ENCODE measurements at places on chromosomes 4 and X.

DNA sequence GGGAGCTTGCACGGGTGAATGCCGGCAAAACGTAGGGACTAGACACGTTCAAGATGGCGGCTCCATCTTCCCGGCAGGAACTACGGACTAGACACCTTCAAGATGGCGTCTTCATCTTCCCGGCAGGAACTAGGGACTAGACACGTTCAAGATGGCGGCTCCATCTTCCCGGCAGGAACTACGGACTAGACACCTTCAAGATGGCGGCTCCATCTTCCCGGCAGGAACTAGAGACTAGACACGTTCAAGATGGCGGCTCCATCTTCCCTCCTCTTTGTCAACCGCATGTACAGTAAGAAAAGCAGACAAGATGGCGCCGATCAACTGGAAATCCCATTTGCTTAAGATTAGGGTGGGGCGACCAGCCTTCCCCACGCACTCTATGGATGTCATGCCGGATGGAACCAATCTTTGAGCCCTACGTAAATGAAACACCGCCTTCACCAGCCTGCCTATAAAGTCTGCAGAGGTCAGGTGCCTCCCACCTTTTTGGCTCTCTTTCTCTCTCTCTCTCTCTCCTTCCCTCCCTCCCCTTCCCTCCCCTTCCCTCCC is 222.4 kb downstream of the CRLF2 start:
- DNase-seq = peak; percentile 76

GRCh38 chr4:3345384-3345783 is 52.6 kb downstream of the RGS12 start:
- no peak for DNase-seq

GRCh38 chr4:180261346-180261745 is 1981.9 kb upstream of the TENM3 start:
- no peak for DNase-seq

DNA sequence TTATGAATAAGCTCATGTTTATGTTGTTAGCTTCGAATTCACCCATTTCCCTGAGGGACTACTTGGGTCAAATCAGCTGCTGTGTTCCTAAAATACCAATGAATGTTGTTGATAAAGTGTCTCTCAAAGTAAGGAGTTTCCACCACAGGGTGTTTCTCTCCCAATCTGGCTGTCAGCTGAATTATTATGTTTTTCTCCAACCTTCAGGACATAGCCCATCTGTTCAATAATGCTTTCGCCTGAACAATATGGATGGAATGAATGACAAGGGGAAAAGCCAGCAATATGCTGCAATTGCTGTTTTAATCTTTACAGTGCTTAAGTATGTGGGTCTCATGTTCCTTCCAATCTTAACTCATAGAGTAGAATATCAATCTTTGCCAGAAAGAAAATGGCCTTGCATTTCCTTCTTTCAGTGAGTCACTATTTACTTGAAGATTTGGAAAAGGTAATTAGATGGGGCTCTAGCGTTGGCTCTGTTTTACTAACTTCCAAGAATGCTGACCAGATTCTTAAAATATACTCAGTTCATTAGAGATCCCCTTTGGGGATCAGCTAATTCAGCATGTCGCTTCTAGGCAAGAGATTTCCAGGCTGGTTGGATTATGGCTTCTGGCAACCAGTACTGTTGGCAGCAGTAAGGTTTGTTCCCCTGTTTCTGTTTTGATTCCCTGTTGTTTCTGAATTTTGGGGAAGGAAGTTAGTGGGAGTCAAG is 410.5 kb downstream of the PPP3CA start:
- DNase-seq = no peak

DNA sequence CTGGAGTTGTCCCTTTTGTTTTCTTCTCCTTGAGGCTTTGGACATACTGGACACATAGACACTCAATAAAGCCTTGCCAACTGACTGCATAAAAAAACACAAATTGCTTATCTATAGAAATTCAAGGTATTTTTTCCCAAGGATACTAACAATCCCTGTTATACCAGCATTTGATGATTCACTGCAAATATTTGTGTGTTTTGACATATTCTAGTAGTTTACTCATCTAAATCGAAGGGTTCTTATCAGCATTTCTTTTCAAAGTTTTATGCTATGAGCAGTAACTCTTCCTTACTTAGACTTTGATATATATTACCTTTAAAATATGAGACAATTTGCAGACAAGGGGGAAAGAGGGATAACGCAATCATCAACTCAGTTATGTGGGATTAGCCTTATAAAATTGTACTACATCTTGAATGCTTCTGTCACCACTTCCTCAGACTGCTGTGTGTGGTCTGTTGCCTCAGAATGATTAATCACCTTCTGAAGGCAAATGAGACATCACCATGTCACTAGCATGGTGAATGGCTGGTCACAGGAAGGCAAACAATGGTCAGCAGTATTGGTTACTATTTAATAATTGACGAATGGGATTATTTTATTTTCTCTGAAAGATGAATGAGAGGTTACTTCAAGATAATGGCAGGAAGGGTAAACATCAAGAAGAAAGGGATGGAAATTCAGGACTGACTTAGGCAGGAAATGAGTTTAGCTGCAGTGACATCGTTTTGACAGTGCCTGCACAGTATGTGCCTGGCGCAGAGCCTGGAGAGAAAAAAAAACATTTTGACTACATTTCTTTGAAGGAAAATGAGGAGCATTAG is 544.3 kb upstream of the CNKSR2 start:
- DNase-seq = peak; percentile 4

- DNase-seq = no peak
Observed at GRCh38 chrX:116873671-116874070, 410.9 kb upstream of the CT83 start.

- no peak for DNase-seq
Observed at GRCh38 chr4:4995908-4996265, 23.4 kb downstream of the CYTL1 start.

DNA sequence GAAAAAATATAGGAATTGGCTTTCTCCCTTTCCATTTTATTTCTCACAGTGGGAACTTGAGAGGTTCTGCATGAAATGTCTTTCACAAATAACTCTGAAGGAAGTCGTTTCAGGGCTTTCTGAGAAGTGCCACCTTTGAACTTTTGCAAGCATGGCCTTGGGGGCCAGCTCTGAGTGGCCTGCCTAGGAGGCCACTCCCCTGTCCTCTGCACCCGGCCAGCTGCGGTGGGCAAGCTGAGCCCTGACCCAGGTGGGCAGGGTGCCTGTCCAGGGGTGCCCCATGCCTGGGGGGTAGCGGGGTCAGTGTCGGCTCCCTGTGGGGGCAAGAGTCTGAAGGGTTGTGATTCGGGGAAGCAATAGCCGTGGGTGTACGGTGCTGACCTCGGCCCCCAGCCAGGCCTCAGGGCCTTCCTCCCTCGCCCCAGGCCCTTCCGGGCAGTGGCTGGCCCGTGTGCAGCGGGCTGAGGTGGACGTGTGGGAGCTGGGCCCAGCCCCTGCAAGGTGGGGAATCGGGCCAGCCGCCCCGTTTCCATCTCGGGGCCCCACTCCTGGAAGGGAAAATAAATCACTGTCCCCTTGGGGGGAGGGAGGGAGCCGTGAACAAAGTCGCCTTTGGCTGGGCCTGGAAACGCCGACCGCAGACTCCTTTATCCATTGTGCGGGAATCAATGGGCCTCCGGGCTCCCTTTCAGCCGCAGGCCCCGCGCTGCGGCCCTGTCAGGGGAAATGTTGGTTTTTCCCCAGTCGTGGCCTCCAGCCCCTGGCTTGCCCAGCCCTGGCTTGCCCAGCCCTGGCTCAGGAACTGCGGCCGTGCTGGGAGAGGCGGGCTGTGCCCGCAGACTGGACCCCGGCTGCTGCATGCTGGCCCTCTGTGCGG is 3.1 kb downstream of the FGFRL1 start:
- DNase-seq = peak; percentile 85

GRCh38 chr4:169818063-169818679 is 60.4 kb upstream of the HPF1 start:
- no peak for DNase-seq

DNA sequence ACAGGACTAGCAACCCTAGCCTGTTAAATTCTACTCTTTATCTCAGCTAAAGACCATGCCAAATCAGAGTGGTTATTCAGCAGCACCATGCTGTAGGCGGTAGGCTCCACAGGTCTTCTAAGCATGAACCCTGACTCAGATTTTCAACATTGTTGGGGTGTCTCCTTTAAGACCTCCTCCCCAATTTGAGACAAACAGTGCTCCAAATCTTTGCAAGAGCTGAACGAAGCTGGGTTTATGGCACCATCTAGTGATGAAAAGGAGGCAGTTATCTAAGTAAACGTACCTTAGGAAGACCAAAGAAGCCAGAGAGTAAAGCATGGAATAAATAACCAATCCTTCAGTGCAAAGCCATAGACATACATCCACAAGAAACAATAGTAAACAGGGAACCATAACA is 334.5 kb upstream of the SLC7A11 start:
- no peak for DNase-seq

- DNase-seq = no peak
Observed at GRCh38 chr4:137345597-137345996, 186.7 kb downstream of the PCDH18 start.

DNA sequence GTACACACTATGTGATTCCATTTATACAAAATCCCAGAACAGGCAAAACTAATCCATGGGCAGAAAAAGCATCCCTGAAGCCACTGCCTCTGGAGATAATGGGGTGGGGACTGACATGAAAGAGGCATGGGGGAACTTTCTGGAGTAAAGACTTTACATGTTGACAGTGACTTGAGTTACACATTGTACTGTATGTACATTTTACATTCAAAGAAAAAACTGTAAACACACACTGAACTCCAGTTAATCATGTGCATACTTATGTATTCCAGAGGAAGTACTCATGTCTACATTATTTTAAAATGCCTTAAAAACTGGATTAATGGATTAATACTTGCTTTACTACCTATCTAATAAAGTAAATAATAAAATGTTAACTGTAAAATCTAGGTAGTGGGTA is 21.6 kb downstream of the CENPU start:
- DNase-seq = no peak

- DNase-seq = peak; percentile 35
Observed at GRCh38 chr4:133152330-133152821, 3.3 kb downstream of the PCDH10 start.

DNA sequence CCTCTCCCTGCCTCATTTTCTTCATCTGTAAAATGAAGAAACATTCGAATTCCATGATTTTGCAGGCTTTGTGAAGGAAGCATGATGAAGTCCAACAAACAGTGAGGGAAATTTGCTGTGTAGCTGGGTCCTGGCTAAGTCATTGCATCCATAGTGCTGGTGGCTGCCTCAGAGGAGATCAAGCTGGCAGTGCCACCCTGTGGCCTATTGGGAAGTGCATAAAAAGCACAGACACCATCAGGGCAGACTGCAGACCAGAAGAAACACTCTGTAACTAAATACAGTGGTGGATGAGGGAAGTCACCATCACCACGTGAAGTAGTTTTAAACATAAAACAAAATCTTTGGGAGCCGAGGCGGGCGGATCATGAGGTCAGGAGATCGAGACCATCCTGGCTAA is 40.7 kb upstream of the DDX3X start:
- no peak for DNase-seq

DNA sequence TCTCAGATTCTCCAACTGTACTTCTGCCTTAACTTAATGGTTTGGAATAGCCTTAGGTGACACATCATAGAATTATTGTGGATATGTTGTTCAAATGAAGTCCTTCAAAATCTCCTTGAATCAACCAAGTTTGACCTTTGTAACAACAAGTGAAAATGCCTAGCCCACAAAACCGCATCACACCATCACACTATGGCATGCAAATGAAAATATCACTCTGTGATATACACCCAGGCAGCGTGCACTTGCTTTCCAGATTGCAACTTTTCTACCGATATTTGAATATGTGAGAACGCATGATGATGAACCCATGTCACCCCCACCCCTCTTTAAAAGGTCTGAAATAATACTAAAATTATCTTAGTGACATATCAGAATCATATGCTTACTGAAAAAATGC is 656.7 kb downstream of the GABRG1 start:
- no peak for DNase-seq

GRCh38 chrX:102837847-102838246 is 99.2 kb upstream of the RAB40AL start:
- no peak for DNase-seq

- no peak for DNase-seq
Observed at GRCh38 chr4:2746891-2747695, 9.0 kb downstream of the TNIP2 start.

GRCh38 chr4:182203872-182204411 is 39.3 kb upstream of the TENM3 start:
- no peak for DNase-seq

- DNase-seq = peak; percentile 34
Observed at GRCh38 chrX:40644176-40644575, 3.2 kb downstream of the CXorf38 start.

GRCh38 chrX:41119803-41120202 is 34.6 kb downstream of the USP9X start:
- no peak for DNase-seq

DNA sequence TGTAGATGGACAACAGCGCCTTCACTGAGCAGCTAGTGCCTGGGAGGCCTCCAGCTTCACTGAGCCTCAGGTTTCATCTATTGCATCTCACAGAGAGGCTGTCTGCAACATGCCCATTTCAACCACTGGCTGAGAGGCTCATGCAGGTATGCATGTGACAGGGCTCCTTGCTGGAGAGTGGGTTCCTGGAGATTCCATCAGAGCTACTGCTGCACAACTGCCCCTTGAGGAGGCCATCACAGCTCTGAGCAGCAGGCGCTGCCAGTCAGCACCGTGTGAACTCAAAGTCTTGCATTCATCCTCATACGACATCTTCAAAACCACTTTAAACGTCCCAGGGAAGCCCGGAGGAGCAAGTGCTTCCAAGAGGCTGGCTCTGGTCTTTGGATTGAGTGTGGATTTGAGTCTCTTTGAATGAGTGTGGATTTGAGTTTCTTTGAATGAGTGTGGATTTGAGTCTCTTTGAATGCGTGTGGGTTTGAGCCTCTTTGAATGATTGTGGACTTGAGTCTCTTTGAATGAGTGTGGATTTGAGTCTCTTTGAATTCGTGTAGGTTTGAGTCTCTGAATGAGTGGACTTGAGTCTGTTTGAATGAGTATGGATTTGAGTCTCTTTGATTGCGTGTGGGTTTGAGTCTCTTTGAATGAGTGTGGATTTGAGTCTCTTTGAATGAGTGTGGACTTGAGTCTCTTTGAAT is 8.7 kb downstream of the P2RY8 start:
- DNase-seq = no peak

DNA sequence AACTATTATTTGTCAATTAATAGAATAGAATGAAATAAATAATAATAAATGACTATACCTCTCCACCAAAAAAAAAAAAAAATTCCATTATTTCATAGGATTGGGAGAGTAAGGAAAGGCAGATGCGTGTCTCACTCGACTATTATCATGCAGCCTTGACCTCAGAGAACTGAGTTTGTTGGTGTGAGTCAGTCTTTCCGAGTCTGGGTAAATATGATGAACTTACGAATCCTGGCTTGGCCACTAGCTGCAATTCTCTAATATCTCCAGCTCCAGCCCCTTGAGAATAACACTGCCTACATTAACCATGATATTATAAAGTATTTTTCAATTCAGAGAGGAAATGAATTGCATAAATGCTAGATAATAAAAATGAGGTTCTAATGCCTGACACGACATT is 46.6 kb upstream of the DHX15 start:
- no peak for DNase-seq

DNA sequence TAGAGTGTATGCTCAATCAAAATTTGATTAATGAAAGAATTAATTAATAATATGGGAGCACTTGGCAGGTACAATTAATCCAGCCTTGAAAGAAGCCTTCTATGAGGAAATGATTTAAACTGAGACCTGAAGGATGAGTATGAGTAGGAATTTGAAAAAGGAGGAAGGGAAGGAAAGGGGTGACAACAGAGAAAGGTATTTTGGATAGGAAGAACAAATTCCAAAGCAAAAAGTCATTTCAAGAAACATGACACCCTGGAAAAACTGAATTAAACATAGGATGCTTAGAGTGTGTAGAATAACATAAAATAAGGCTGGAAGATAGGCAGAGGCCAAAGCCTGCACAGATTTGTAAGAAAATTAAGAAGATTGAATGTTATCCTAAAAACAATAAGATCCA is 29.6 kb downstream of the PHOX2B start:
- DNase-seq = no peak
